ENCODE measurements at places on chromosomes 5 and 9. TPM values are rescaled to one million over a fixed set of nuclear protein-coding genes. Genes with fewer than 3 reads are reported as not detected.

DNA sequence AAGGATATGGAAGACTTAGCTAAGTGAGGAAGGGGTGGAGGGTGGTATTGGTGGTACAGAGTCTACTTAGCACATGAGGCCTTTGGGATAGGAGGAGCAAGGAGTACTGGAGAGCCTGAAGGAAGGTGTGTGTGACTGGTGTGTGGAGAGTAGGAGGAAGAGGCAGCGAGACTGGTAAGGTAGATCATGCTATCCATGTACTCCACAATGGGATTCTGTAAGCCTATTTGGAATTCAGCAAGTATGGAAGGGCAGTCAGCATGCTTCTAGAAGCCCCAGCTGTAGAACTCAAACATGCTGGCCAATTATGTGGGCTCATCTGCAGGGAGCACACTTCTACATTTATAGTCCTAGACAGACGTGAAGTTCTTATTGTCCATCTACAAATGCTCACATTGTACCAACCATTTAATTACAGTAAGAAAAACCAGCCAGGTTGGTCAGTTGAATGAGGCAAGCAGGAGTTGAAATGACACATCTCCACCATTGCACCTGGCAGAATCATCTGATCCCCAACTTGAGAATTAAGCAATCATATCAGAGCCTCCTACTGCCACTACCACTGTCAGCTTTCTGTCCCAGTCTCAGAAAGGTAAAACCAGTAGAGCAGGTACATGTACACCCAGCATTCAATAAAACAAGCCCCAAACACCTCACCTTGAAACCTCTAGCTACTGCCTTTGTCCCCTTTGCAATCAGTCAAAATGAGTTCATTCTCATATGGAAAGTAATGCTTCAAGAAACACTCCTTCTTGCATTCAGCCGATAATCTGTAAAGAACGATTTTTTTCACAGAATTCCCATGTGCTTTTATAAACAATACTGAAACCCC is 60.9 kb upstream of the GLRX start:
- peak overlapping the region; percentile 54 for H3K27ac ChIP-seq
- no peak for DNase-seq
- peaks cover 70% of the 10 kb centered on the region for H3K36me3 ChIP-seq

DNA sequence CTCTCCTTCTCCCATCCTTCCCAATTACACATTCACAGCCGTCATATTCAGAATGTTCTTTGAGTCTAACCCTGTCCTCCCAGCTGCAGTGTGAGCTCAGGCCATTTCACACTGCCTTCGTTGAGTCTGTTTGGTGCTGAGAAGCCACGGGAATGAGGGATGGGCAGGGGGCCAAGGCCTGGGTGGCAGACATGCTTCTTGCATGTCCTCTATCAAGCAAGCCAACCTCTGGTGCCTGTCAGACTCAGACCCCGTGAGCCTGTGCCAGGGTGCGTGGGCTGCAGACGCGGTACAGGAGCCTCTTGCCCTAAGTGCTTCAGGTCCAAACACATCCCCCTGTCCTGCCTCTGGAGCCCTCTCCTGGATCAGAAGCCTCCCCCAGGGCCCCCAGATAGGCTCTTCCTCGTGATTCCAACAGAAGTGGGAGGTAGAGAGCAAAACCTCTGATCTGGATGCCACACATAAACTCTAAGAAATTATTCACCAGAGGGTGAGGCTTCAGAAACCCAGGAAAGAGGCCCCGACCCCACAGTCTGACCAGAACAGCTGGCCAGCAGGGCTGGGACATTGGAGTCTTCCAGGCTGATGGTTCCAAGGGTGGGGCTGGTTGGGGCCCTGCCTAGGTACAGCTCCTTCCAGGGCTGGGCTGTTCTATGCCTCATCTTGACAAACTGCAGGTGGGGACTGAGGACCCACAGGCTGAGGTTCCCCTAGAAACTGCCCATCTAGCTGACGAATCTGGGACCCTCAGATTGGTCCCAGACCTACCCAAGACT is 46.7 kb upstream of the CDKN2AIPNL start:
- H3K27ac ChIP-seq = peak overlapping the region; percentile 68
- H3K36me3 ChIP-seq = no peaks in the 10 kb centered on the region
- peaks cover 37% of the 10 kb centered on the region for H3K4me1 ChIP-seq
- peak; percentile 52 for DNase-seq
- H3K4me3 ChIP-seq = no peak overlapping the region
- H3K27me3 ChIP-seq = no peaks in the 10 kb centered on the region

DNA sequence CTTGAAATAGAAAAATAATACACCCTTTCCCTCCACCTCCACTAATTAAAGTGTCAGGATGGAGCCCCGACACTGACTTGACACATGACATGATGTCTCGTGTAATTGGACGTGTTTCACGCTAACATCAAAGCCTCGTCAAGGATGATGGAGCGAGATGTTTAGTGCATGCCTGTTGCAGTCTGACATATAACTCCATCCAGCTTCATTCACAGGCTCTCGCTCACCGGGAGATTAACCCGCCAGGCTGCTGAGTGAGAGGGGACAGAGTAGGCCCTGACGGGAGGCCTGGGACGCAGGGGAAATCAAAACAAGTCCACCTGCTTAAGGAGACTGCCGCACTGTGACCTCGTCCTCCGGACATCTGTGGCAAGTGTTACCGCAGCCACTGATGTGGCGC is 263.5 kb downstream of the SLIT3 start:
- no peak for DNase-seq
- H3K4me3 ChIP-seq = no peak overlapping the region
- H3K36me3 ChIP-seq = no peaks in the 10 kb centered on the region

DNA sequence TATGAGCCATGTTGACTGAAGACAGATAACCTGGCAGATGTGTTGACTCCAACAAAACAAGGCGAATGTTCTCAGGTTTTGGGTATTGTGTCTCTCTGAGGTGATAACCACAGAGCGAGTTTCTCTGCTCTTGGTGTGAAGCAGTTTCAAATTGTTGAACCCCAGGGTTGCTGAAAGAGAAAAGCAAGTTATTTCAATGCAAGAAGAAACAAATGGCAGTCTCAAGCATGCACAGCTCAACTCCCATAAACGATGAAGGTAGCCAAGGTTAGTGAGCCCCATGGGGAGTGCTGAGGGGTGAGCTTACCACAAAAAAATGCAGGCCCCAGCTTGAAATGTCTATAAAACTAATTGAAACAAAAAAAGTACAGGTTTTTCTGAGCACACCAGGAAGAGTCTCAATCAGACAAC is 220.8 kb upstream of the DAPK1 start:
- peak overlapping the region; percentile 74 for H3K27ac ChIP-seq
- H3K4me3 ChIP-seq = no peak overlapping the region
- no peaks in the 10 kb centered on the region for H3K36me3 ChIP-seq
- H3K4me1 ChIP-seq = peaks cover 10% of the 10 kb centered on the region
- no peak for DNase-seq

GRCh38 chr9:96449523-96449844 is 485 bp upstream of the HABP4 start:
- DNase-seq = no peak
- H3K27me3 ChIP-seq = no peaks in the 10 kb centered on the region
- H3K4me1 ChIP-seq = peaks cover 11% of the 10 kb centered on the region
- H3K27ac ChIP-seq = no peak overlapping the region
- H3K4me3 ChIP-seq = peak overlapping the region; percentile 80
- H3K36me3 ChIP-seq = no peaks in the 10 kb centered on the region

- H3K27me3 ChIP-seq = peaks cover 39% of the 10 kb centered on the region
- H3K4me3 ChIP-seq = no peak overlapping the region
- H3K27ac ChIP-seq = no peak overlapping the region
Measured at GRCh38 chr5:35003018-35003957, 44.5 kb downstream of the AGXT2 start.

GRCh38 chr9:99336005-99336404 is 113.9 kb downstream of the SEC61B start:
- H3K4me3 ChIP-seq = no peak overlapping the region
- no peak overlapping the region for H3K27ac ChIP-seq
- H3K27me3 ChIP-seq = no peaks in the 10 kb centered on the region
- H3K4me1 ChIP-seq = no peaks in the 10 kb centered on the region
- peaks cover 4% of the 10 kb centered on the region for H3K36me3 ChIP-seq

GRCh38 chr9:70479880-70480291 is 65.4 kb upstream of the KLF9 start:
- no peaks in the 10 kb centered on the region for H3K36me3 ChIP-seq
- peak overlapping the region; percentile 99 for H3K27ac ChIP-seq
- no peaks in the 10 kb centered on the region for H3K27me3 ChIP-seq
- H3K4me1 ChIP-seq = peaks cover 51% of the 10 kb centered on the region

DNA sequence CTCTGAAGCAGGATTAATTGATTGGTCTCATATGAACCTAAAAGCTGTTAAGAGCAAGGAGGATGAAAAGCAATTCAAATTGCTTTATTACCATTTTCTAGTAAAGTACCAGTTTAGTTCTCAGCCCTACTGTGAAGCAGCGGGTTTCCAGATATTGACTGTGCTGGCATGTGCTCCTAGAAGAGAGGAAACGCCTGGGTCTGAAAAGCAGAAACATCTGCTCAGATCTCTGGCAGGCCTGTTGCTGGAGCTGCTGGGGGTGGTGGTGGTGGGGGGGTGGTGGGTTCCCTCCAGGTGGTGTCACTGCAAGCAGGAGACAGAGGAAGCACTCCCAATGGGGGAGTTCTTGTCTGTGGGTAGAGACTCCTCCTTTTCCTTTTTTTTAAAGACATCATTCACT is 105.5 kb upstream of the ZNF462 start:
- H3K27ac ChIP-seq = no peak overlapping the region
- no peaks in the 10 kb centered on the region for H3K4me1 ChIP-seq
- no peak for DNase-seq
- H3K27me3 ChIP-seq = no peaks in the 10 kb centered on the region

DNA sequence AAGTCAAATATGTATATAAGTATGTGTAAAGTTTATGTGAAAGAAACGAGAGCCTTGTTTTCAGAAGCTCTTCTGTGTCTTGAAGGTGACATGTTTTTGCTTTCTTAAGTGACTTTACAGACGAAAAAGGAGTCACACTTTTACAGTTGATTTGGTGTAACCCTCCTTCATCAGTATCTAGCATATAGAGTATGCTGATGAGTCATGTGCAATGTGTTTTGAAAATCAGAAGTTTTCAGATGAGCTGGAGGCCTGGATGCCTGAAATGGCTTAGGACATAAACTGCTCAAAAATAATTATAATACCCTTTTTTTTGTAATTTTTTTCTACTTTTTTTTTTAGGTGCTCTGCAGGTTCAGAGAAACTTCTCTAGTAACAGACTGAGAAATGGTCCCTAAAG is 209.5 kb downstream of the CD180 start:
- no peaks in the 10 kb centered on the region for H3K4me1 ChIP-seq
- no peak overlapping the region for H3K27ac ChIP-seq
- no peak for DNase-seq
- H3K36me3 ChIP-seq = no peaks in the 10 kb centered on the region
- H3K4me3 ChIP-seq = no peak overlapping the region
- H3K27me3 ChIP-seq = no peaks in the 10 kb centered on the region

- H3K27ac ChIP-seq = no peak overlapping the region
- no peaks in the 10 kb centered on the region for H3K36me3 ChIP-seq
- peaks cover under 1% of the 10 kb centered on the region for H3K4me1 ChIP-seq
- H3K4me3 ChIP-seq = no peak overlapping the region
- peak; percentile 42 for DNase-seq
- no peaks in the 10 kb centered on the region for H3K27me3 ChIP-seq
Measured at GRCh38 chr5:74212336-74212735, 428.2 kb downstream of the ENC1 start.

DNA sequence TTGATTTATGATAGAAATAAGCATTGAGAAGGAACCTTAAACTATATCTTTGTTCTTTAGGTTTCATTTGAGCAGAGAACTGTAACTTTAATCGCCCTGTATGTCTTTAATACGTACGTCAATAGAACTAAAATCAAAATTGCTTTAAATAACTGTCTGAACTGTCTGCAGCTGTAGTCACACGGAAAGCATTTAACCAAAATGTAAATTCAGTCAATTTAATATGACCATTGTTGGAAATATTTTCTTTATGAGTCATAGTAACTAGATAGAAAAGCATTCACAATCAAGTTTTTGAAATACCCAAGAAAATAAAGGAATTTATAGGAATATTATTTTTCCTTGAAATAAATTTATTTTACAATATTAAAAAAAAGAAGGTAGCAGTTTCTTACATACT is 157.1 kb upstream of the CDH6 start:
- no peak for DNase-seq
- H3K27ac ChIP-seq = no peak overlapping the region
- no peak overlapping the region for H3K4me3 ChIP-seq

GRCh38 chr5:32598260-32598937 is 13.0 kb downstream of the SUB1 start:
- H3K4me3 ChIP-seq = no peak overlapping the region
- DNase-seq = no peak
- H3K27me3 ChIP-seq = no peaks in the 10 kb centered on the region
- peaks cover 95% of the 10 kb centered on the region for H3K36me3 ChIP-seq
- peaks cover 24% of the 10 kb centered on the region for H3K4me1 ChIP-seq

GRCh38 chr5:34054400-34054729 is 11.4 kb upstream of the C1QTNF3 start:
- no peak overlapping the region for H3K4me3 ChIP-seq
- H3K27me3 ChIP-seq = no peaks in the 10 kb centered on the region
- H3K4me1 ChIP-seq = peaks cover 10% of the 10 kb centered on the region
- peaks cover 10% of the 10 kb centered on the region for H3K36me3 ChIP-seq

DNA sequence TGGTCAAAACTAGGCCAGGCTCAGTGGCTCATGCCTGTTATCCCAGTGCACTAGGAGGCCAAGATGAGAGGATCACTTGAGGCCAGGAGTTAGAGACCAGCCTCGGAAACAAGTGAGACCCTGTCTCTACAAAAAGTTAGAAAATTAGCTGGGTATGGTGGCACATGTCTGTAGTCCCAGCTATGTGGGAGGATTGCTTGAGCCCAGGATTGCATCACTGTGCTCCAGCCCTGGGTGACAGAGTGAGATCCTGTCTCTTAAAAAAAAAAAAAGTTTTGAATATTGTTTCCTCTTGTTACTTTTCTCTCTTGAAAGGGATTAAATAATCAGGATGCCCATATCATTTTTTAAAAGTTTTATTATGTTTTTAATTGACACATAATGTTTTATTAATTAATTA is 7.6 kb downstream of the ARHGEF37 start:
- no peak overlapping the region for H3K27ac ChIP-seq
- no peak for DNase-seq
- H3K27me3 ChIP-seq = no peaks in the 10 kb centered on the region

DNA sequence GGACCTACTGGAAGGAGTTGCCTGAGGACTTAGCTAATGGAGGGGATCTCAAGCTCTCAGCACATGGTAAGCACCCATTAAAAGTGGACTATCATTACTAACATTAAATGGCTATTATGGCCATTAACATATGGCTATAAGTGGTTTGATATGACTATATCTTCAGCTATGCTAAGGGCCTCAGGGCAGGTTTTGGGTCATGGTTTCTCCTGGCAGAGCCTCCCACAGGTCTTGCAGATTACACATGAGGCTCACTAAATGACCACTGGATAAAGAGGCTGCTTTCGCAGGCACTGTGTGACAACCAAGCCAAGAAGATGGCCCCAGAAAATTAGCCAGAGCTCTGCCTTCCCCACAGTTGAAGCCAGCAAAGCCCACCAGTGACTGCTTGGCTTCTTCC is 15.4 kb downstream of the CCNJL start:
- no peak overlapping the region for H3K27ac ChIP-seq
- H3K36me3 ChIP-seq = no peaks in the 10 kb centered on the region
- H3K4me1 ChIP-seq = peaks cover 7% of the 10 kb centered on the region
- no peaks in the 10 kb centered on the region for H3K27me3 ChIP-seq

CDH12 gene
- not detected for total RNA-seq

PPP3R2 gene
- not detected for total RNA-seq

ARRDC1 gene
- 125 TPM for total RNA-seq

ARL14EPL gene
- total RNA-seq = not detected

LHX2 gene
- 0.63 TPM for total RNA-seq

GABRA1 gene
- not detected for total RNA-seq

ANXA2R gene
- 1.3 TPM for total RNA-seq

WHRN gene
- 12.8 TPM for total RNA-seq
